ENCODE measurements at places on chromosomes 5 and 9. TPM values are rescaled to one million over a fixed set of nuclear protein-coding genes. Genes with fewer than 3 reads are reported as not detected.
A peak's percentile ranks its signal among the peaks of the same experiment; 100 is the strongest.

NUTM2F gene
- not detected for total RNA-seq

RNF14 gene
- total RNA-seq, result 22.0 TPM

GRCh38 chr5:93359296-93359959 is 221.6 kb downstream of the NR2F1-AS1 start:
- H3K4me3 ChIP-seq, result no peak overlapping the region
- no peaks in the 10 kb centered on the region for H3K4me1 ChIP-seq
- H3K27me3 ChIP-seq, result no peaks in the 10 kb centered on the region

- H3K27me3 ChIP-seq, result peaks cover 15% of the 10 kb centered on the region
- H3K4me3 ChIP-seq, result no peak overlapping the region
- peak; percentile 30 for DNase-seq
- H3K4me1 ChIP-seq, result peaks cover 11% of the 10 kb centered on the region
- no peak overlapping the region for H3K27ac ChIP-seq
These were observed 79.6 kb downstream of the TLR4 start for GRCh38 chr9:117783828-117784227.

DNA sequence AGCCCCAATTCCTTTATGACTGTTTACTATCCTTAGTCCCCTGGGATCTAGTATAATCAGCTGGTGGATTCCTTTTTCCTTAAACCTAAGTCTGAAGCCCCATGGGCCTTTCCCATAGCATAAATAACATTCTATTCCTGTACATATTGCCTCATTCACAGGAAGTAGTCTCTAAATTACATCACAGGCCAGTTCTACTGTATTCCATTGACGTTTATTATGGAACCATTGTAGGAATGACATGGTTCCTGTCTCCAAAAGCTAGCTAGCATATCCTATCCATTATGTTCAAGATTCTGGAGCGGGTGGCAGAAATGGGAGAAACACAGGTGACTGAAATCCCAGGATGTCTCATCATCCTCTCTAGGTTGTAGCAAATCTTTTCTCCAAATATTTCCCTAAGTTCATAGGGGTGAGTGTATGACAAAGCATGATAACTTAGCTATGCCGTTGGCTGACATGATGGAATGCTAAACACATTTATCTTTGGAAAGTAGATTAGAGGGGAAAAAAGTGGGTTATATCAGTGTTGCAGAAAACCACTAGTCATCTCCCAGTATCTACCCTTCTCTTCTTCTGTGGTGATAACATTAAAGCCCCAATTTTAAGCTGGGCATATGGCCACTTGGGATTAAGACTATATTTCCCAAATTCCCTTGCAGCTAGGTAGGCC is 140.1 kb downstream of the FGF1 start:
- H3K36me3 ChIP-seq, result no peaks in the 10 kb centered on the region
- H3K27me3 ChIP-seq, result peaks cover 22% of the 10 kb centered on the region
- no peaks in the 10 kb centered on the region for H3K4me1 ChIP-seq
- no peak overlapping the region for H3K27ac ChIP-seq

GRCh38 chr9:127007638-127008037 is 93.1 kb downstream of the RALGPS1 start:
- no peak for DNase-seq
- H3K36me3 ChIP-seq, result no peaks in the 10 kb centered on the region
- H3K4me1 ChIP-seq, result peaks cover 21% of the 10 kb centered on the region
- no peak overlapping the region for H3K4me3 ChIP-seq
- peaks cover 56% of the 10 kb centered on the region for H3K27me3 ChIP-seq

- no peak overlapping the region for H3K27ac ChIP-seq
- no peaks in the 10 kb centered on the region for H3K36me3 ChIP-seq
- no peak overlapping the region for H3K4me3 ChIP-seq
- no peaks in the 10 kb centered on the region for H3K27me3 ChIP-seq
- no peak for DNase-seq
- no peaks in the 10 kb centered on the region for H3K4me1 ChIP-seq
These were observed 57.5 kb upstream of the OLFM1 start for GRCh38 chr9:135029871-135030565.

DNA sequence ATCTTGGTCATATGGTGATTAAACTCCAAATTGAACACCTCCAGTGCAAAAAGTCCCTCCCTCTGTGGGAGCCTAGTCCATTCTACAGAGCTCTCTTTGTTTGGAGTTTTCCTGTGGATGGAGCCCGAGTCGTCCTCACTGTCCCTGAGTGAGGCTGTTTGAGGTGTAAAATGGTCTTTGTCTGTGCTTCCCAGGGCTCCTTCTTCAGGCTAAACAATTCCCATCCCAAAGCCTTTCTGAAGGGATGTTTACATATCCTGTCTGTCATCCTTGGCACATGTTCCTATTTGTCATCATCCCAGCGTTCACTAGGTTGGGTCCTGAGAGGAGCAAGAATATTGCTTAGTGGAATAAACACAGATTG is 68.9 kb downstream of the COL27A1 start:
- no peaks in the 10 kb centered on the region for H3K36me3 ChIP-seq
- H3K27me3 ChIP-seq, result no peaks in the 10 kb centered on the region
- no peaks in the 10 kb centered on the region for H3K4me1 ChIP-seq

- H3K4me1 ChIP-seq, result no peaks in the 10 kb centered on the region
- peaks cover 44% of the 10 kb centered on the region for H3K36me3 ChIP-seq
- no peaks in the 10 kb centered on the region for H3K27me3 ChIP-seq
- no peak overlapping the region for H3K4me3 ChIP-seq
- H3K27ac ChIP-seq, result no peak overlapping the region
These were observed 74.6 kb downstream of the RGS3 start for GRCh38 chr9:113538131-113538530.

GRCh38 chr9:124654431-124654830 is 116.7 kb downstream of the NR6A1 start:
- no peak overlapping the region for H3K27ac ChIP-seq
- peaks cover 14% of the 10 kb centered on the region for H3K4me1 ChIP-seq
- no peaks in the 10 kb centered on the region for H3K36me3 ChIP-seq
- no peak for DNase-seq

All from activated T-helper 2 cell treated with anti-CD3 and anti-CD28 coated beads, Interferon-gamma antibody, Interleukin-2, Interleukin-4, amounts not matched to agents 10 μg/mL and 5 μg/mL and 100 μg/mL, durations not matched to agents 14 hours and 24 hours and 36 hours (primary cell).